Right atrium auricular region (tissue), 2 donors: ENCODE measurements at places on chromosomes 4 and X. TPM values are rescaled to one million over a fixed set of nuclear protein-coding genes. Genes with fewer than 3 reads are reported as not detected.

- no peak overlapping the region for H3K4me3 ChIP-seq
- no peaks in the 10 kb centered on the region for H3K36me3 ChIP-seq
- DNase-seq: no peak
- no peak overlapping the region for H3K27ac ChIP-seq
- H3K27me3 ChIP-seq: no peaks in the 10 kb centered on the region
Measured at GRCh38 chr4:182494103-182494502, 250.9 kb downstream of the TENM3 start.

DNA sequence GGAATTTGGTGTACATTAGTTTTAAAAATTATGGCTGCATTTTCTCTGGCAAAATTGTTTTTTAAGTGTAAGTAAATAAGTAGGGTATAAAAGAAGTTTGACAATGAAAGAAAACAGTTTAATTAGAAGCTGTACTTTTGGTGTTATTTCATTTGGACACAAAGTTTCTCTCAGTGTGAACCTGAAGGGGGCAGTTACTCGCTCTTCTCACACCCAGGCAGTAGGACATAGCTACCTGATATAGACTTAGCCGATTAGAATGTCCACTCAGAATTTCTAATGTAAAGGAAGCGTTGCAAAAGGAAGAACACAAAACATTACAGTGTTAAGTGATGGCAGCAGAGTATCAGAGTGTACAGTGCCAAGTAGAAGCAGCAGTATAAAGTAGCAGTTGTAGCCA is 311.9 kb upstream of the TECRL start:
- H3K4me3 ChIP-seq: no peak overlapping the region
- no peak for DNase-seq
- H3K4me1 ChIP-seq: no peaks in the 10 kb centered on the region
- no peaks in the 10 kb centered on the region for H3K36me3 ChIP-seq

GRCh38 chrX:30483996-30484395 is 93.6 kb downstream of the TASL start:
- no peak for DNase-seq
- no peaks in the 10 kb centered on the region for H3K4me1 ChIP-seq
- H3K36me3 ChIP-seq: no peaks in the 10 kb centered on the region
- H3K27ac ChIP-seq: no peak overlapping the region
- no peaks in the 10 kb centered on the region for H3K27me3 ChIP-seq
- H3K4me3 ChIP-seq: no peak overlapping the region

- peaks cover 4% of the 10 kb centered on the region for H3K4me1 ChIP-seq
- no peak overlapping the region for H3K4me3 ChIP-seq
- DNase-seq: peak; percentile 50
- no peaks in the 10 kb centered on the region for H3K27me3 ChIP-seq
Measured at GRCh38 chrX:149494844-149495565, 10.1 kb downstream of the IDS start.

TCEAL7 gene
- total RNA-seq: 7.8 TPM

- DNase-seq: no peak
- no peaks in the 10 kb centered on the region for H3K4me1 ChIP-seq
- no peak overlapping the region for H3K27ac ChIP-seq
- no peaks in the 10 kb centered on the region for H3K27me3 ChIP-seq
- no peaks in the 10 kb centered on the region for H3K36me3 ChIP-seq
Measured at GRCh38 chr4:113223001-113223400, 173.5 kb downstream of the ANK2 start.

GRCh38 chr4:40197879-40198689 is 1.3 kb downstream of the RHOH start:
- H3K27ac ChIP-seq: no peak overlapping the region
- no peak overlapping the region for H3K4me3 ChIP-seq
- no peak for DNase-seq
- H3K27me3 ChIP-seq: no peaks in the 10 kb centered on the region
- no peaks in the 10 kb centered on the region for H3K36me3 ChIP-seq

DNA sequence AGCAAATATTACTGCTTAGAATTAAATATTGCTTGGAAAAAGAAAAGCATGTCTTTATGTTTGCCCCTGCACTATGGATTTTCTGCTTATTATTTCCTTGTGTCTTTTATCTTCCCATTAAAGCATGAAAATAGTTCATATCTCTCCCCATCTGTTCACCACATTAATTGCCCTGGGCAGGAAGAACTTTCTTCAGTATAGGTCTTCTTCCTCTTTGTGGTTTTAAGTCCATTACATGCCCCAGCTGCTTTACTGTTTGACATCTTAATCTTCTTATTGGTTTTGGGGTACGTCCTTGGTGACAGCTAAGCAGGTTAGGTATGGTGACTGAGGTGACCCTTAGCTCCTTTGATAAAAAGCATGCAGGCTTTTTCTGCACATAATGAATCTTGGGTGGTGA is 157.3 kb downstream of the AASDH start:
- no peaks in the 10 kb centered on the region for H3K36me3 ChIP-seq
- no peak for DNase-seq
- no peaks in the 10 kb centered on the region for H3K27me3 ChIP-seq
- no peaks in the 10 kb centered on the region for H3K4me1 ChIP-seq
- no peak overlapping the region for H3K4me3 ChIP-seq

GRCh38 chrX:49756692-49757091 is 60.9 kb upstream of the PAGE1 start:
- no peaks in the 10 kb centered on the region for H3K27me3 ChIP-seq
- no peaks in the 10 kb centered on the region for H3K36me3 ChIP-seq

ASB11 gene
- total RNA-seq: 57.1 TPM

DNA sequence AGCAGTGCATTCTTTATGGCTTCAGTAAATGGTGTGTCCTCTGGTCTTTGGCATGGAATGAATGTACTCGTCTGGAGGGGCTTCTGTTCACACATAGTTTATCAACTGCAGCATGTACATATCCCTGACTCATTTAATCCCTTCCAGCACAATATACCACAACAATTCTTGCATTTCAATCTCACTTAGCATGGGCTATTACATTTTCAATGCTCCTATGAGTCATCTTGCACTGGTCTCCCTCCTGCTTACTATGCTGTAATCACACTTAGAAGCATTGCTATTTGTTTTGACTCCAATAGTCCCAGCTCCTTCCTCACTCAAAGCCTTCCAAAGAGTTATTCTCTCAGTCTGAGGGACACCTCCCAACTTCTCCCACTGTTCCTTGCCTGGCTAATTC is 180.9 kb upstream of the NUDT10 start:
- DNase-seq: no peak
- no peak overlapping the region for H3K4me3 ChIP-seq
- H3K27ac ChIP-seq: no peak overlapping the region
- no peaks in the 10 kb centered on the region for H3K4me1 ChIP-seq

- no peaks in the 10 kb centered on the region for H3K36me3 ChIP-seq
- DNase-seq: no peak
- H3K27ac ChIP-seq: no peak overlapping the region
- H3K4me1 ChIP-seq: peaks cover 10% of the 10 kb centered on the region
Measured at GRCh38 chr4:11415409-11416070, 13.2 kb downstream of the HS3ST1 start.

DNA sequence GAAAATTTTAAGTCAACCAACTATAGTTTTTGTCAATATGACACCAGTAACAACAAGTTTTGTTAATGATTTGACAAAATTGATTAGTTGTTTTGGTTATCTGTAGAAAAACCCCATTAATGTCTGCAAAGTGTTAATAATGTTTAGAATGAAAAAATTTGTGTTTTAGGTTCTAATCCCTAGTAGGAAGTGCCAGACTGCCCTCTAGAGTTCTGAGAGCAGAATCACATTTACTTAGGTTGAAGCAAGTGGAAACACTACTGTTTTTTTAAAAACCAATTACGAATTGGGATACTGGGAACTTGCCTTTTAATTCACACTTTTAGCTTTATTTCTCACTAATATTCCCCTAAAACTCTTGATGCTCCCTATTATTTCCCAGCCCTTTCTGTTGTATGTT is 101.1 kb upstream of the CYLC1 start:
- H3K36me3 ChIP-seq: no peaks in the 10 kb centered on the region
- H3K4me3 ChIP-seq: no peak overlapping the region
- no peaks in the 10 kb centered on the region for H3K4me1 ChIP-seq
- no peaks in the 10 kb centered on the region for H3K27me3 ChIP-seq
- H3K27ac ChIP-seq: no peak overlapping the region
- DNase-seq: no peak
